ENCODE measurements at places on chromosomes 16 and 17. TPM values are rescaled to one million over a fixed set of nuclear protein-coding genes. Genes with fewer than 3 reads are reported as not detected.
A peak's percentile ranks its signal among the peaks of the same experiment; 100 is the strongest.

- H3K27me3 ChIP-seq = no peaks in the 10 kb centered on the region
- H3K4me3 ChIP-seq = peak overlapping the region; percentile 57
- peaks cover 13% of the 10 kb centered on the region for H3K36me3 ChIP-seq
These were observed 10.6 kb upstream of the RFFL start for GRCh38 chr17:35073991-35074627.

GRCh38 chr17:67004181-67004580 lies 39.7 kb downstream of the CACNG4 start:
- DNase-seq = no peak
- no peaks in the 10 kb centered on the region for H3K36me3 ChIP-seq
- no peak overlapping the region for H3K4me3 ChIP-seq
- no peak overlapping the region for H3K27ac ChIP-seq

- H3K27me3 ChIP-seq = peaks cover 8% of the 10 kb centered on the region
- no peak overlapping the region for H3K27ac ChIP-seq
- H3K36me3 ChIP-seq = no peaks in the 10 kb centered on the region
- H3K4me1 ChIP-seq = no peaks in the 10 kb centered on the region
These were observed 4.4 kb downstream of the SHBG start for GRCh38 chr17:7634384-7634783.

DNA sequence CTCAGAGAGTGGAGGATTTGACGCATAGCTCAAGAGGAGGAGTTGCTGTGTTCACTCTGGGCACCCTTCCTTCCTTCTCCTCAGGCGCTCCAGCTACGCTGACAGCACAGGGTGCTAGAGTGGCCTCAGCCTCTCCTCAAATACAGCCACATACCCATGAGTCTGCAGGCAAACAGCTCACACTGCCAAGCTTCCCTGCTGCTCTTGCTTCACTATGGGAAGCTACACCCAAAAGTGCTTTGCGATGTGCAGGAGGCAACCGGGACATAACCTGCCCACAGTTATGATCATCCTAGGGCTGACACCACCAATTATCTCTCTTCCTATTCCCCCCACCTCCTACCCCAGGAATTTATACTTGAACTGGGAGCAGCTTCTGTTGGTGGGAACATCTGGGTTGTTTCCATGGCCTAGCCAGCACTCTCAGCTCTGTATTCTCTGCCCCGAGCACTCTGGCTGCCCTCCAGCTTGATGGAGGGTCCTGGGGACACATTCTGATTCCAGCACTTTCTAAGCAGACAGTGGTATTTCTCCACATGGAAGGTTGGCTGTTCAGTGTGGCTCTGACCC lies 40.3 kb upstream of the SREBF1 start:
- no peak overlapping the region for H3K27ac ChIP-seq
- no peaks in the 10 kb centered on the region for H3K4me1 ChIP-seq

- no peaks in the 10 kb centered on the region for H3K36me3 ChIP-seq
- no peak for DNase-seq
- H3K4me3 ChIP-seq = no peak overlapping the region
- peaks cover 9% of the 10 kb centered on the region for H3K4me1 ChIP-seq
- H3K27me3 ChIP-seq = no peaks in the 10 kb centered on the region
These were observed 125.4 kb downstream of the MAP2K6 start for GRCh38 chr17:69539781-69540319.

- H3K27ac ChIP-seq = no peak overlapping the region
- H3K36me3 ChIP-seq = no peaks in the 10 kb centered on the region
- H3K27me3 ChIP-seq = no peaks in the 10 kb centered on the region
- no peak for DNase-seq
These were observed 9.3 kb downstream of the MMP2 start for GRCh38 chr16:55488306-55488705.

DNA sequence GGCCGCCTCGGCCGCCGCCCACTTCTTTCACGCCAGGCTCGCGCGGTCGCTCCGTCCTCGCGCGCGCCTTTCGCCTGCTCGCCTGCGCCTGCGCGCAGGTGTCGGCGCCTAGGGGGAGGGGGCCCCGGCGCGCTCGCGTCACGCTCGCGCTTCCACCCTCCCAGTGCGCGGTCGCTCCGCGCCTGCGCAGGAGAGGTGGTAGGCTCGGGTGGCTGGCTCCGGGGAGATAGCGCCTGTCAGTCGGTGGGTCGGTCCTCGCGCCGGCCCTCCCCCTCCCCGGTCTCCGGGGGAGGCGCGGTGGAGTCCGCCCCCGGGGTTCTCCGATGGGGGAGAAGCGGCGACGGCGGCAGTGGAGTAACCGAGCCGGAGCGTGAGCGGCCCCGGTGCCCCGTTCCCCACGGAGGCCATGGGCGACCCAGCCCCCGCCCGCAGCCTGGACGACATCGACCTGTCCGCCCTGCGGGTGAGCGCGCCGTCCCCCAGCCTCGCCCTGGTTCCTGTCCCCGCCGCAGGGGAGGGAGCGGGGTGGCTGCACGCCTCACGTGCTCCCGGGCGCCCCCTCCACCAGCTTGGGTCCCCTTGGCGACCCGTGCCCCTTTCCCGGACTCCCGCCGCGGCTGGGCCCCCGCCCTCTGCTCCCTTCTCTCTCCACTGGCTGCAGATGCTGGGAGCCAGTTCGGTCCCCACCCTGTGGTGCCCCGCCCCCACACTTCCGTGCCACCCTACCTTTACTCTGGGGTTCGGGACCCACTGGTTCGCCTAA lies at the start of gene MINK1:
Gene MINK1, plus strand, starts transcription at position 163 of the 763 bp plus-strand sequence. Its CDS starts 244 bp downstream, at position 407.
- peak within 1 kb of the TSS; percentile 93 for H3K4me3 ChIP-seq
- peaks cover 36% of the 10 kb centered on the region for H3K4me1 ChIP-seq
- H3K36me3 ChIP-seq = peaks cover 9% of the 10 kb centered on the region
- H3K27me3 ChIP-seq = no peaks in the 10 kb centered on the region

GRCh38 chr16:4860727-4861342 lies 13.6 kb downstream of the UBN1 start:
- DNase-seq = no peak
- peaks cover 6% of the 10 kb centered on the region for H3K4me1 ChIP-seq
- peaks cover 41% of the 10 kb centered on the region for H3K36me3 ChIP-seq
- no peak overlapping the region for H3K27ac ChIP-seq
- no peaks in the 10 kb centered on the region for H3K27me3 ChIP-seq

GRCh38 chr17:76076146-76076764 lies 1.7 kb downstream of the GALR2 start:
- peaks cover 49% of the 10 kb centered on the region for H3K27me3 ChIP-seq
- H3K4me3 ChIP-seq = peak overlapping the region; percentile 75
- H3K36me3 ChIP-seq = peaks cover 3% of the 10 kb centered on the region
- H3K4me1 ChIP-seq = peaks cover 32% of the 10 kb centered on the region
- DNase-seq = no peak

- H3K4me3 ChIP-seq = no peak overlapping the region
- H3K4me1 ChIP-seq = no peaks in the 10 kb centered on the region
- H3K27me3 ChIP-seq = no peaks in the 10 kb centered on the region
- H3K36me3 ChIP-seq = no peaks in the 10 kb centered on the region
- H3K27ac ChIP-seq = no peak overlapping the region
These were observed 187.9 kb downstream of the KCNJ2 start for GRCh38 chr17:70357190-70357589.

- H3K27ac ChIP-seq = no peak overlapping the region
- peaks cover 44% of the 10 kb centered on the region for H3K27me3 ChIP-seq
- H3K4me3 ChIP-seq = no peak overlapping the region
- no peak for DNase-seq
- H3K4me1 ChIP-seq = no peaks in the 10 kb centered on the region
These were observed 20.0 kb upstream of the CACNG4 start for GRCh38 chr17:66944351-66945146.

Gene KANSL1
- 96.7 TPM for total RNA-seq

Gene PPP1R27
- total RNA-seq = not detected

Gene RBFOX1
- total RNA-seq = not detected

Gene KRTAP4-3
- not detected for total RNA-seq

Gene DNAH9
- total RNA-seq = not detected

Gene TRPV3
- 0.51 TPM for total RNA-seq

Gene UBALD1
- 23.1 TPM for total RNA-seq

Gene CKLF
- total RNA-seq = 159 TPM
